ENCODE measurements at places on chromosomes 5 and 9.
A peak's percentile ranks its signal among the peaks of the same experiment; 100 is the strongest.

DNA sequence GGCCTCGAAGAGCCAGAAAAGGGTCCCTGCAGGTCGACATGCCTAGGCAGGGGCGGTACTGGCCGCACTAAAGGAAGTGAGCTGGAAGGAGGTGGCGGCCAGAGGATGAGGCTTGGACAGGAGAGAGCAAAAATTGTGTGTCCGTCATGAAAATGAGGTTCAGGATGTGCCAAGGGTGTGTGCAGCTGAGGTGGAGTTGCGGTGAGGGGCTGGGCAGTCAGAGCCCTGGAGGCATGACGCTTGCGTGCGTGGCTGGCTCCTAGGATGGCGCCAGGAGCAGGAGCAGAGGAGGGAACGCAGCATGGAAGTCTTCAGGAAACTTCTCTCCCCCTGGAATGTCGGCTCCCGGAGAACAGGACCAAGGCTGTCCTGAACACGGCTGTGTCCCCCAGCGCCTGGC lies 5.5 kb upstream of the PDLIM7 start:
- DNase-seq = no peak

- peak; percentile 71 for DNase-seq
Measured at GRCh38 chr5:72523960-72524582, 16.9 kb upstream of the ZNF366 start.

DNA sequence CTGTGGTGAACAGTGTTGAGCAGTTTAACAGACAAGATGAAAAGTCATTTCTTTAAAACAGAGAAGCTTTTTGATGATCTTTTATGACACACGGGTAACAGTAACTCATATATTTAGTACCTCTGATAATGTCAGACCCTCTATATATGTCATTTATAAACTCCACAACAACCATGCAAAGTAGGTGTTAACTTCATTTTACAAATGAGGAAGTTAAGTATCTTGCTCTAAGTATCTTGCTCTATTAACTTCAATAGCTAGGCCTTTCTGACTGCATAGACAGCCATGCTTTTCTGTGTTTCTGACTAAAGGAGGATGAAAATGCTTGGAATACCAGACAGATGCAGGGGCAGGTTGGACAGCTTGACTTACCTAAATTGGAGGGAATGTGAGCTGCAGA lies 1.8 kb downstream of the NUDT2 start:
- DNase-seq = no peak

DNA sequence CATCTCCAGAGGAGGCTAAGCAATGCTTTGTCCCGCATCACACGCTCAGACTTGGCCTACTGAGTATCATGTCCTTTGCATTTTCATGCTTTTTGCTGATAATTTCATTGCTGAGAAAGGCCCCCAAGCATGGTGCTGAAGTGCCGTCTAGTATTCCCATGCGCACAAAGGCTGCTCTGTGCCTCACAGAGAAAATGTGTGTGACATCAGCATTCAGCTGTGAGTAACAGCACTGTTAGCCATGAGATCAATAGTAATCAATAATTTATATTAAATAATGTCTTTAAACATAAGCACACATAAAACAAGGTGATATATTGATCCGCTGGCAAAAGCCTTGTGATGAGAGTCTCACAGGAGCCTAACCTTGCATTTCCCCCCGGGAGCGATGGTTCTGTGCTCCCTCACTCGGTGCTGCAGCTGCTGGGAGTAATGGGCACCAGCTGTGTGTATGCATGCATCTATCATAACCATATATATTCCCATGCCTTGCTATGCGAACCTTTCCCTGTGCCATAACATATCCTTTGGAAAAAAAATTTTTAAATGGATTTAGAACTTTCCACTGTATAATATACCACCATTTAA lies 50.4 kb upstream of the RNF130 start:
- no peak for DNase-seq

- DNase-seq = no peak
Measured at GRCh38 chr9:89501311-89501898, 3.5 kb upstream of the SEMA4D start.

GRCh38 chr5:173689171-173689736 lies 72.8 kb upstream of the BOD1 start:
- no peak for DNase-seq

- DNase-seq = no peak
Measured at GRCh38 chr9:17398350-17398749, 180.5 kb upstream of the SH3GL2 start.

DNA sequence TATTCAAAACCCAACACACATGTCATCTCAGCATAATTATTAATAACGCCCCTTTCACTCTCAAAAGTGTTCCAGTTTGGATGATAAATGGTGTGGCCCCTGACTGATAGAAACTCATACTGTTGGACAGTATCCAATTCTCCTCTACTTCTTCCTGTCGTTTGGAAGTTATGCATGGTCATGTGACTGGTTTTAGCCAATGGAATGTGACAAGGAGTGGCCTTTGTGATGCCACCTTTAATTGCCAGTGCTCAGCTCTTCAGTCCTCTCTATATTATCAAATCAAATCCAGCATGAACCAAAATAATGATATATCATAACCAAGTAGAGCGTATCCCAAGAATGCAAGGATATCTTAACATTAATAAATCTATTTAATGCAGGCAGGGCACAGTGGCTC lies 117.8 kb upstream of the SPIN1 start:
- no peak for DNase-seq

DNA sequence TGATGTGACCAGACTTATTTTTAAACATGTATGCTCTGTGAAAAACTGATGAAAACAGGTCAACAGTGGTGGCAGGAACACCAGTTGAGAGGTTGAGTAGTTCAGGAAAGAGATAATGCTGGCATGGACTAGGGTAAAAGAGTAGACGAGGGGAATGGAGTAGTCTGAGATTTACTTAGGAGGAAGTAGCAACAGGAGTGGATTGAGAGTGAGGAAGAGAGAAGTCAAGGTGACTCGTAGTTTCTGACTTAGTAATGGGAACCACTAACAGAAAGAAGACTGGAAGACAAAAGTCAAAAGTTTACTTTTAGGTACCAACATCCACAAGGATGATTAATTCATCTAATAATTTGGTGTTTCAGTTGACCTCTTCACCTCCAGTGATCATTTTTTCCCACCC lies 3.6 kb downstream of the SRA1 start:
- no peak for DNase-seq

GRCh38 chr5:149724884-149725283 lies 5.2 kb upstream of the PPARGC1B start:
- no peak for DNase-seq

GRCh38 chr5:146646441-146646840 lies 130.5 kb upstream of the GPR151 start:
- no peak for DNase-seq

DNA sequence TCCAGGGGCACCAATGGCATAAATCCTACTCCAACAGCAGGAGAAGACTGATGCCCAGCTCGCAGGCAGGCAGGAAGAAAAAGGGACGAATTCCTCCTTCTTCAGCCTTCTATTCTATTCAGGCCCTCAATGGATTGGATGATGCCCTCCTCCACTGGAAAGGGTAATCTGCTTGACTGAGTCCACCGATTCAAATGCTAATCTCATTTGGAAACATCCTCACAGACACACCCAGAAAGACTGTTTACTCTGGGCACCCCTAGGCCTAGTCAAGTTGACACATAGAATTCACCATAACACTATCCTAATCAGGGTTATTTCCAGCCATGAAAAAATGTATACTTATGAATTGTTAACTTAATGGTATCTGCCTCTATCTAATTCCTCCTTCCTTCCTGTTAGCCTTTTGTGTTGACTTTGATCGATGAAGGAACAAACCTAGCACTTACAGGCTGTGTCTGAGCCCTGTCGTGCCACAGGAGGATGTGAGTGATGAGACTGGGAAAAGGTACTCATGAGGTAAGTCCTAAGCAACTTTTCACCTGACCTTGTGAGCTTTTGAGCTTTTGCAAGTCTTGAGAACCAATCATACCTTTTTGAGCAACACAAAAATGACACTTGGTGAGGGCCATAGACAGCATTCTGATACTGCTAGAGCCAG lies 36.5 kb downstream of the FOXD1 start:
- DNase-seq = no peak

DNA sequence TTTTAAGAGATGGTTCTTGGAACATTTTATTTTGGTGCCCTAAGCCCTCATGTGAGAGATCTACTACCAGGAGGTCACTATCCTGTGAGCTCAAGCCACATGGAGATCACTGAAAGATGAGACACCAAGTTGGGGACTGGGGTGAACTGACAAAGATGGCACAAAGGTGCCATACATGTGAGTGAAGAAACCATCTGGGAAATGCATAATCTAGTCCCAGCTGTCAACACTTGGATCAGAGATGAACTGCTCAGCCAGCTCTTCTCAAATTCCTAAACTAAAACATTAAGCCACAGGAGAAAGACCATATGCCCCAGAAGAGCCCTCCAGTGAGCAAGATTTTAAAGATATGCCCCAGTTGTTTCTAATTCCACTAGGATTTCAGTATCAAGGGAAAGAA lies 22.2 kb upstream of the MYOT start:
- DNase-seq = no peak

GRCh38 chr5:154485850-154486426 lies 7.9 kb upstream of the HAND1 start:
- DNase-seq = no peak

DNA sequence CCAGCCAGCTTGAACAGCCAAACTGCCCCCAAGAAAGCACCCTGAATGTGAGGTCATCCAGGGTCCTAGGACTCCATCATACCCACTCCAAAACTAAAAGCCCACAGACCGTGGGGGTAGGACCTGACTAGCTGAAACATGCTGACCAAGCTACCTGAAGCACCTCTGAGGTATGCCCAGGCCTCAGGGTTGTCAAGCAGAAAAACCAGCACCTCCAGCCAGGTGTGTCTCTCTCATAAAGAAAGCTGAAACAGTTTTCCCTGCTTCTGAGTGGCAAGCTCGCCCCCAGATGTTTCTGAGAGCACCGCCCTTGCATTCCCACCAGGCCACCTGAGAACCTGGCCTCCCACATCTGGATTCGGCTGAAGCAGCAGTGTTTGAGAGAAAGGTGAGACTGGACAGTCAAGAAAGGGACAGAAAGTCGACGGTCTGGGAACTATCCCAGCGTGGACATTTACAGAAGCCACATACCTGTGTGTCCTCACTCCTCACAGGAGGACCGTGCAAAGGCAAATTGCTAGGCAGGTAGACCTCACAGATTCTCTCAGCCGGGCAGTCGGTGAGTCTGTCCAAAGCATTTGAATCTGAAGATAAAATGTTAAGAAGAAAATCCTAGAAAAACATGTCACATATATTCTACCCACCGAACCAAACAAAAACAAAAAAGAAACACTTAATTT lies 155.6 kb upstream of the RASEF start:
- DNase-seq = no peak

GRCh38 chr5:54073131-54073530 lies 237.2 kb downstream of the ARL15 start:
- DNase-seq = no peak

DNA sequence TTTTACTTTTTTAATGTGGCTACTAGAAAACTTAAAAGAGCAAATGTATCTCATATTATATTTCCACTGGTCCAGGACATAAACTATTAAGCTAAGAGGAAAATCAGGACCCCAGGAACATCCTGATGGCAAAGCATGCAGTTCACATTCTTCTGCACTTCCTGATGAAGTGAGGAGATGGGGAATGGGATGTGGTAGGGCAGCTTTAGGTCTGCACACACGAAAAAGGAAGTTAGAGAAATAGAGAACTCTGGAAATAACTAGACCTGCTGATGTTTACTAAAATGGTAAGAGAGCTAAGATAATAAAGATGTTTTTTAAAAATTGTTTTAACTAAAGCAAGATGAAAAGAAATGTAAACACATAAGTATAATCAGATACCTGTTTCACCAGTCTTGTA lies 39.7 kb upstream of the NIPBL start:
- DNase-seq = no peak

GRCh38 chr5:14238272-14238671 lies 95.1 kb downstream of the TRIO start:
- DNase-seq = no peak

- peak; percentile 84 for DNase-seq
Measured at GRCh38 chr9:33162721-33163311, 4.3 kb downstream of the B4GALT1 start.

DNA sequence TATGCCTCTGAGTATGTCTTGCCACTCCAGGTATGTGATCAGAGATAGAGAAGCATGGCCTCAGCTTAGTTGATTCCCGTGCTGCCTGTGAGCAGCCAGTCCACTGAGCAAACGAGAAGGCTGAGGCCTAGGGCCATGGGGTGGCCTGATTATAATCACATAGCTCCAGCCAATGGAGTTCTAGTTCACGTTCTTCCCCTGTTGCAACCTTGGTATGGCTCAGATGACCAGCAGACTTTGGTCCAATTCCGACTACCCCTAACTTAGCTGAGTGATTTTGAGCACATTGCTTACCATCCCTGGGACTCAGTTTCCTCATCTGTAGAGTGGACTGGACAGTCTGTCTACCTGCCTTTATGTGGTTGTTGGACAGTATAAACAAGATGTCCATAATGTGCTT lies 68.4 kb downstream of the PPARGC1B start:
- no peak for DNase-seq

GRCh38 chr5:79020861-79021561 lies 35.9 kb upstream of the ARSB start:
- peak; percentile 37 for DNase-seq

- DNase-seq = no peak
Measured at GRCh38 chr9:36676778-36677485, 104.2 kb downstream of the MELK start.

DNA sequence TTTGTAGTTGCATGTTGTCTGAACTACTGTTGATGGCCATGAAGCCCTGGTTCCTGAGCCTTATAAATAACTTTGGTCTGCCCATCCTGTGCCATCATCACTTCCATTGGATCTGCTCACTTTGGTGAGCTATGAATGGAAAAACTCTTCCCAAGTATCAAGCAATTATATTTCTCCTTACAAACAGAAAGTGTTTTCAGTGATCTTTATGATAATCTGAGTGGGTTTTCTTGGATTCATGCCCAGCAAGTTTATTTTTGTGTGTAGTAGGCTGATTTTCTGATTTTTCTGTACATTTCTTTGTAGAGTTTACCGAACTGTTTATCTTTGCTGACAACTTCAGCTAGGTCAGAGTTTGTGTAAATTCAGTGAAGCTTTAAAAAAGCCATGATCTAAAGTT lies 31.0 kb downstream of the CAMK4 start:
- no peak for DNase-seq

GRCh38 chr5:160837211-160837610 lies 14.8 kb downstream of the ATP10B start:
- no peak for DNase-seq

GRCh38 chr5:150263801-150264621 lies 25.6 kb downstream of the CAMK2A start:
- DNase-seq = peak; percentile 46

GRCh38 chr9:131708226-131709002 lies 31.5 kb downstream of the RAPGEF1 start:
- DNase-seq = no peak

GRCh38 chr5:179768326-179769085 lies 25.3 kb upstream of the LTC4S start:
- no peak for DNase-seq

- DNase-seq = no peak
Measured at GRCh38 chr9:131117121-131117761, 8.1 kb upstream of the NUP214 start.

DNA sequence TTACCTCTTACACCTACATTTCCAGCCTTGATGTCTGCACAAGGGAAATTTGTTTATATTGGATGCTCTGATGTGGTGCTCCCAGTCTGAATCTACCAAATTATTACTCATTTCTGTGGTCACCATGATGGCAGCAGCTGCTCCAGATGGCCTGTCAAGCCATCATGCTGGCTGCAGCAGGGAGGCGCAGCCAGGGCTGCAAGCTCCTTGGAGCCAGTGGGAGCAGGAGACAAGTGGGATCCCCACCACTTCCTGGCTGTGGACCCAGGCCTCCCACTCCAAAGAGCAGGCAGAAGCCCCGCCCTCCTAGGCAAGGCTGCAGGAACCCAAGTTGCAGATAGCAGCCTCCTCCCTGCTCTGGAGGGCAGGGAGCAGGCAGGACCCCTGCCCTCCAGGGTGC lies 241.1 kb upstream of the ATP10B start:
- no peak for DNase-seq
